Inflammatory macrophage treated with lipopolysaccharide for 1 hour (primary cell): ENCODE measurements at places on chromosomes 6 and 20.

DNA sequence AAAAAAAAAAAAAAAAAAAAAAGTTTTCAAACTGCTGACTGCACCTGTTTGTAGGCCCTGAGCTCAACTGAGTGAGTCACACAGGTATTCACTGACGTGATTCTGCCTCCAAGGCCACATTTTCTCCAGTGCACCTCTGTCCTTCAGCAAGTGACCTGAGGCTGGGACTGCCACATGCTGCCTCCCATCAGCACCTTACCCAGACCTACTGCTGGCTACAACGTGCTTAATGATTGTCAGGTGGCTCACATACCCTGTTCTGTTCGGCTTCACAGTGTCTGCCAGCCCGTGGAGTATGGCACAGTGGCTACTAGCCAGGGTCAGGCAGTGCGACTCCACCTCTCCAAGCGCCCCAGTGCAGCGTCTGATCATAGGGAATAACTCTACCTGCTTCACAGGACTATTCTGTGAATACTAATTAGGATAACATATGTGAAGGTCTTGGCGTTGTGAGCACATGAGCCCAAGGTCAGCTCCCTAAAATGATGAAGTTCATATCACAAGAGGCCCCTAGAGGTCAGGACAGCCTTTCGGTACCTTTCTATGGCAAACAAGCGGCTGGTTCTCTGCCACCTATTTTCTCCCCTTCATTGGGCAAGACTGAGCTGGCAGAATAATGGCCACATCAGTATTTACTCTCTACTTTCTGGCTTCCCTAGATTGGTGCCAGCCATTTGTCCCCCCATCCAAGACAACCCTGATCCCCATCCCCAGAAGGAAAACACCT is 28.1 kb downstream of the RIPOR3 start:
- DNase-seq, result no peak

GRCh38 chr6:53333439-53334408 is 15.0 kb downstream of the ELOVL5 start:
- DNase-seq, result no peak

GRCh38 chr20:21380711-21381110 is 16.6 kb downstream of the NKX2-4 start:
- DNase-seq, result no peak

GRCh38 chr6:169190970-169191369 is 62.7 kb downstream of the THBS2 start:
- DNase-seq, result no peak

DNA sequence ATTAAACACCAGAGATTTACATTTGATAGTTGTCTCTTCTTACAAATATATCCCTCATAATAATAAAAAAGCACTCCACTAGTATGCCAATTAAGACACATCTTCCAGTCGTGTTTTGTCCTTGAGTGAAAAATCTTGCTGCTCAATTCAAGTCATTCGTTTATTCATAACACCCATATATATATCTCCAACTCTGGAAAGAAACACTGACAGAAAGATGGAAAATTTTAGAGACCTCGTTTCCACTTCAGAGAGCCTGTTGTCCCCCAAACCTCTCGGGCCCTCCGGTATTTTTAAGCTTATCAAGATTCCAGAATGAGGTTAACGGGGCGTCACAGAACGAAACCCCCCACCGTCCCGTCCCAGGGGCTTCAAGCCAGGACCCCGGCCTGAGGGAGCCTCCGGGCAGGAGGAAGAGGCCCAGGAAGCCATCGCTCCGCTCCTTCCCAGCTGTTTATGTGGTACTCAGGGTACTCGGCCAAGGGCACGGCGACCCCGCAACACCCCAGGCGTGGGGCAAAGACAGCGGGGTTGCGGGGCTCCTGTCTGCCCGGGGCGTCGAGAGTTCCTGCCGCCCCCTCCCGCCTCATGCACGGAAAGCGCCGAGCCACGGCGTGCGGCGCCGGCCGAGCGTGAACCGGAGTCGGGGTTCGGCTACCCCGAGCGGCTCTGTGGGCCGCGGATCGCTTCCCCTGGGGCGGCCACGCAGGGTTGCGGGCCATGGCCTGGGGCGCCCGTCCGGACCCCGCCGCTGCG is 623 bp upstream of the SNX9 start:
- DNase-seq, result no peak

- no peak for DNase-seq
These were observed 42.6 kb upstream of the CDH22 start for GRCh38 chr20:46350986-46351267.

DNA sequence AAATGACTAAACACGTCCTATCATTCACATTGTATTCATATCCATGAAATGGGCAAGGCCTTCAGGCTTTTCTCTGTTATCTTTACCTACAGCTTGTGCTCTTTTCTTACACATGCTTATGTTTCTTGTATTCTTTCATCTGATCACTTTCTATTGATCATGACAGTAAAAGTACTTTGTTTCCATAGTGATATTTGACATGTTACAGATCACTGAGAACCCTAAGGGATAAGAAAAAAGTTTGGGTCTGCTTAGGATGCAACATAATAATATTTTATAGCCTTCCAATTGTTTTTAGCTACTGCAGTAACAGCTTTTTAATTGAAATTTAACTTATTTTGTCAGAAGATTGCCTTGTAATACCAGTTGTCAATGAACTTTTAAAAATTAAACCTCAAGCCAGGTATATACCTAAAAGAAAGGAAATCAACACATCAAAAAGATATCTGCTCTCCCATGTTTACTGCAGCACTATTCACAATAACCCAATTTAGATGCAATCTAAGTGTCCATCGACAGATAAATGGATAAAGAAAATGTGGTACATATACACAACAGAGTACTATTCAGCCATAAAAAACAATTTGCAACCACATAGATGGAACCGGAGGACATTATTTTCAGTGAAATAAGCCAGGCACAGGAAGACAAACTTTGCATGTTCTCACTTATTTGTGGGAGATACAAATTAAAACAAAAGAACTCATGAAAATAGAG is 3.0 kb upstream of the SMIM8 start:
- no peak for DNase-seq

DNA sequence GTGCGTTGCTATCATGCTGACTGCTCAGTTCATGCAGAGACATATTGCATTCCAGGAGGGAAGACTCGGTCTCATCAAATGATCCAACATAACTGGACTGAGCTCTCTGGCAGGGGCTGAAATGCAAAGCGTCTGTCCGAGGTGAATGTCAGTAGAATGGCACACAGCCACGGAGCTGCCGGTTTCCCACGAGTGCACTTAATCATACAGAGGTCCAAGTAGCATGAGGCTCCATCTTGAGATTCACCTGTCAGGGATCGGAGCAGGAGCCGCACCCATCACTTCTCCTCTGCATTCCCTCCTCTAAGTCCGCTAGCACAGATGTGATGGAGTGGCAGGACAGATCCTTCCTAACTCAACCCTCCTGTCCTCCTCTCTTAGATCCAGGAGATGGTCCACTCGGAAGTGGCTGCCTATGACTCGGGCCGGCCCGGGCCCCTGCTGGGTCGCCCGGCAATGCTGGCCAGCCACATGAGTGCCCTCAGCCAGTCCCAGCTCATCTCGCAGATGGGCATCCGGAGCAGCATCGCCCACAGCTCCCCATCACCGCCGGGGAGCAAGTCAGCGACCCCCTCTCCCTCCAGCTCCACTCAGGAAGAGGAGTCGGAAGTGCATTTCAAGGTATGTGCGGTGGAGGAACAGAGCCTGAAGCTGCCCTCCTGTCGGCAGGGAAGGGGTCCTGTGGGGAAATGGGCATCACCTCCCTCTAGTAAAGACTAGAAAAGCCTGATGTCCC is 135.9 kb downstream of the JPH2 start:
- no peak for DNase-seq

GRCh38 chr20:24968278-24968800 is 19.3 kb downstream of the CST7 start:
- no peak for DNase-seq

- no peak for DNase-seq
These were observed 180.6 kb upstream of the CEP162 start for GRCh38 chr6:84408028-84408427.

DNA sequence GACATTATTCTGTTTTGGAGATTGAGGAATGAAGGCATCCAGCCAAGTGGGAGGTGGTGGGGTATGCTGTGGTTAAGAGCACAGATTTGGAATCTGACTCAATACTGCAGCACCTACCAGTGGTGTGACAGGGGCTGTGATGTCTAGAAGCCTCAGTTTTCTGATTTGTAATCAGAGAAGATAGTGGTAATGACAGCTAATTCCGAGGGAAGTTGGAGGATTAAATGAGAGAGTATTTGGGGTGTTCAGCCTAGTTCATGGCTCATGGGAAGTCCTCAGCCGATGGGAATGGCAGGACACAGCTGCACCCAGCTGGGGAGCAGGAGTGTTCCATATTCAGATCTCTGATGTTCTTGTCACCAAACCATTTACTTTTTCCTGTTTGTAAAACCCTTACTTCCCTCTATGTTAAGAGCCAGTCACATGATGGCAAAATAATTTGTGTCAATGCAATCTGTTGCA is 9.3 kb downstream of the SLC9A8 start:
- DNase-seq, result no peak

- no peak for DNase-seq
These were observed 152.9 kb downstream of the INSM1 start for GRCh38 chr20:20520776-20521175.

DNA sequence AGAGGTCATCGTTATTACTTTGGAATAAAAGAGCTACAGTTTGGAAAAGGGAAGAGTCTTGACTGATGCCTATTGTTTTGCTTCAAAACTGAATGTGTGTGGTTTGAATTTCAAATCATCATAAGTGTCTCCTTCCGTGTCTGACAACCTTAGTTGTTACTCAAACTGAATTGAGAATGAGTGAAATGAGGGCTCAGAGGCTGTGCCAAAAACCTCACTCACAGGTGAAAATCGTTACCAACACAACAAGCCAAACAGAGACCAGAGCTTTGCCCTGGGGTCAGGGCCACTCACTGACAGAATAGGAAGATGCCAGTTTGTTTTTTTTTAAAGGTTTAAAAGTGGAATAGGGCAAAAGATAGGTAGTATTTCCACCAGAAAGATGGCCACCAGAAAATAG is 15.2 kb upstream of the SIRT5 start:
- no peak for DNase-seq

- peak; percentile 67 for DNase-seq
These were observed 104.1 kb upstream of the FOXA2 start for GRCh38 chr20:22688485-22688884.

DNA sequence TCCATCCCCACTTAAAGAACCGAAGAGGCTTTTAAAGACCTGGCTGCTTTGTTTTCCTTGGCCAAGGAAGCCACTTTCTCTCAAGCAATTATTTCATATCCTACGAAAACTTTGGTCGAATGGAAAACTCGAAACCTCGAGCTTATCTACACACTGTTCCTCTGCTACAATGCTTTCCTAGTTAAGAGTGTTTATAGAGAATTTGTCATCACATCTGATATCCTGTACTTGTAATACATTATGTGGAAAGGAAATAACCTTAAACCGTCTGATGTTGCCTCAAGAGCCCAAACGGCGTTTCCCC is 28.1 kb downstream of the TFAP2B start:
- DNase-seq, result no peak

- no peak for DNase-seq
These were observed 21.6 kb downstream of the CMTR1 start for GRCh38 chr6:37454420-37455140.

DNA sequence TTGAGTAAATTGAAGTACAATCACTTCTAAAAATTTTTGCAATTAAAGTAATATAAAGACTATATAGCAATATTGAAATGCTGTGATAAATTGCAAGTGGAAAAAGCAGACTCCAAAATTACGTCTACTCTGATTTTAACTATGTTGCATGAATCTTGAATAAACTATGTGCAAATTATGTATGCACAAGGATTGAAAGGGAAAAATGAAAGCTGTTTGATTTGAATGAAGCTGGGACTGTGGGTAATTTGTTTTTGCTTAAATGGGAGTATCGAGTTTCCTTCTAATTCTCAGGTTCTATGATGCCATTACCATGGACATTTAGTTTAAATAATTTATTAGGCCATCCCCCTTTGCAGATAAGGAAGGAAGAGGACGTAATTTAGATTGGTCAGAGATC is 198.7 kb upstream of the MYLIP start:
- no peak for DNase-seq

DNA sequence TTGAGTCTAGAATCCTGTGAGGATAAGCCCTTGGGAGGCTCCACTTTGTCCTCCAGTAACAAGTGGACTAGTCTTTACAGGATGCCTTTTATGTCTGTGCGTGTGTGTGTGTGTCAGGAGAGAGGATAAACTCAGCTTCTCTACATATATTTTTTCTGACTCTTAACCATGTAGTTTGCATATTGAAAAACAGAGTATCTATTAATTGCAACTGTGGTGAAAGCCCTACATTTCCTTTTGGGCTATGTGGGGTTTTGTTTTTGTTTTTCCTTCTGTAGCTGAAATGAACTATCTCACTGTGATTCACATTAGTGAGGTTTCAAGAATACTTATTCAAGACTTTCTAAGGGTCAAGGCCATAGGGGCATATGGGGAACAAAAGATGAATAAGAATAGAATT is 17.7 kb downstream of the TPBG start:
- no peak for DNase-seq
